Fibroblast of lung (primary cell): ENCODE measurements at places on chromosomes 11 and 22.

- no peak for DNase-seq
Measured at GRCh38 chr22:25827415-25827814, 85.4 kb downstream of the MYO18B start.

- no peak for DNase-seq
Measured at GRCh38 chr11:119027561-119028345, 2.9 kb downstream of the SLC37A4 start.

DNA sequence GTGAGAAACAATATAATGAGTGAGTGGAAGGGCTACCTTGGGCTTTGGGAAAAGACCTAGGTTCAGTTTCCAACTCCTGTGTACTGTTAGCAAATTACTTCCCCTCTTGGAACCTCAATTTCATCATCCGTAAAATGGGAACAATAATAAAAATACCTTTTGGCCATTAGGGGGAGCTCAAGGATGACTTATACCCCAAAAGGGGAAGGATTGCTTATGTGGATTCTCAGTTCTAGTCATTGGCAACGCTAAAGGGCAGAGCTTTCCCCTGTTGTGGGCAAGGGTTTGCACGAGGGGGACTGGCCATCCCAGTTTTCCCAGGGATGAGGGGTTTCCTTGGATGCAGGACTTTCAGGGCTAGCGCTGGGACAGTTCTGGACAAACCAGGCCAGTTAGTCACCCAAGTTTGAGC lies 3.1 kb upstream of the COMMD9 start:
- DNase-seq: peak; percentile 61

DNA sequence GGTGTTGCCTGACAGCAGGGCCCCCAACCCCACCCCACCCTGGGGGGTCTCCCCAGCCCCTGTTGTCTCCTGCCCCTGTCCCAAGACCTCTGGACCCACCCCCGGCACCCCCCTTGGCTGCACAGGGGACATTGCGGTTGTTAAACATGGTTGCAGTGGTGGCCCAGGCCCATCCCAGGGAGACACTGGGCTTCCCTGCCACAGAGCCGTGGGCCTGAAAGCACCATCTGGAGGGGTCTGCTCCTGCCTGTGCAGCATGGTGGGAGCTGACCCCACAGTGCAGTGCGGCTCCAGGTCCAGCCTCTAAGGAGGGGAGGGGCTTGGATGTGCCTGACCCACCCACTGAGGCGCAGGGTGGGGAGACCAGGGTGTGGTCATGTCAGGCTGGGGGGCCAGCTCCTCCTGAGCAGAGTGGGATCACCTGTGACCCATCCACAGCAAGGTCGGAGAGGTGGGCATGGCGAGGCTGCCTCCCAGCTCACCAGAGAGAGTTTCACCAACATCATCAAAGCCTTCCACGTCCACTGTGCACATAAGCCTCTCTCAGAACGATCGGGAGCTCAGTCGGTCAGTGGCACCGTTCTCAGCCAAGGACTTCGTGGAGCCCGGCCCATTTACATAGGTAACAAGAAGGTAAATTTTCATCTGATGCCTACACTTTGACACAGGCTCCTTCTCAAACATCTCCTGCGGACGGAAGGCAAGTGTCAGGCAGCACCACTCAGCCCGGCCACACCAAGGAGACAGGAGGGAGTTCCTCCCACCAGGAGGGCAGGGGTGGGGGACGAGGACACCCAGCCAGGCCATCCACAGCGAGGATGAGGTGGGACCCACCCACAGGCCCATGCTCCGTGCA lies 201.1 kb downstream of the BRD1 start:
- DNase-seq: no peak

DNA sequence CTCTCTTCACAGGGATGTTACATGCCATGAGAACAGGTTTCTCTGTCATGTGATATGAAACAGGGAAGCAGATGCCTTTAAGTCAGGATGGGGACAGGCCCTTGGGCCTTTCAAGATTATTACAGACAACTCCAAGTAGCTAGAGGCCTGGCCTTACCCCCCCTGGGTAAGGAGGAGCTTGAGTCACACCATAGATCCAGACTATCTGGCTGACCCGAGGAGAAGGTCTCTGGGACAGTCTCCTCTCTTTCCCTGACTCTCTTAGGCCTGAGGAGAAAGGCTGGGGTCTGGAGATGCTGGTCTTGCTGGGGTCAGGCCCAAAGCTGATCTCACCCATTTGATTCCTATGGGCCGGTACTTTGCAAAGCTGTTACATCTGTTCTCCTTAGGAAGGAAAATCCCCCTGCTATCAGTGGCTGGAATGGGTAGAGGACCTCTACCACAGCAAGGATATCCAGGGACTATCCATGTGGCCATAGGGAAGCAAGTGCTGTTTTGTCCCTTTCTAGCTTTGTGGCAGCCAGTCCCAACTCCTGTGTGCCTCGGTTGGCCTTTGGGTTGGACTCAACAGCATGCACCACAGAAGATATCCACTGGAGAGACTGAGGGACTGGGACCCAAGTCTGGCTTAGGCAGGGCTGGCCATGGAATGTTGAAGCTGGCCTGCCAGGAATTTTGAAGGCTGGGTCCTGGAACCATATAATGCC lies 25.2 kb downstream of the RELT start:
- DNase-seq: no peak

GRCh38 chr11:47425611-47426010 lies 628 bp downstream of the PSMC3 start:
- DNase-seq: no peak

DNA sequence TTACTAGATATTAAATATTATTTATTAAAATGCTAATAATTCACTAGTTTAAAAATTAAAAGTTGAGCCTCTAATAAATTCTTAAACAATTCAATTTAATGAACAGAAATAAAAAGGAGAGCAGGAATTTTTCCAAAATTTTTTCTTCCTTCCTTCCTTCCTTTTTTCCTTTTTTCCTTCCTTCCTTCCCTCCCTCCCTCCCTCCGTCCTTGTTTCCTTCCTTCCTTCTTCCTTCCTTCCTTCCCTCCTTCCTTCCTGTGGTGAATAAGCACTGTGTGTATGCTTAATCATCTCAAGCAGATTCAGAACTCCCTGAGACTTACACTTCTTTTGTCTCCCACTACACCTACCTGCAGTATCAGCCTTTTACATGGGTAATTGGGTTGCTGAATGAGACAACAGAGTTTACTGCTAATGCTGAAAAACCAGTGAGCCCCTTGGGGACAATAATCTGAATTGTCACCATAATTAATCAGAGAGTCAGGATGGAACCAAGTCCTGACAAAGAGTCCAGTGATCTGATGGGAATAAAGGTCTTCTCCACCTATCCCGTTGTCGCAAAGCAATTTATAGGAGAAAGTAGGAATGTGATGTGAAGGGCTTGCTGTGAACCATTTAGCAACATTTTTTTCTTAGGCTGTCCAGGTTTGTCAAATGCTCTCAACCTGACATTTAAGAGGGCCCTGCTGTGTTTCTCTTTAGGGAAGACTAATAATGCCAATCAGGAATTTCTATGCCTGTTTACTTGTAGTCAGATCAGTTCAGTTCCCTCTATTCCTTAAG lies 58.1 kb upstream of the CEP295 start:
- no peak for DNase-seq

GRCh38 chr11:134048028-134048427 lies 20.8 kb upstream of the JAM3 start:
- no peak for DNase-seq

DNA sequence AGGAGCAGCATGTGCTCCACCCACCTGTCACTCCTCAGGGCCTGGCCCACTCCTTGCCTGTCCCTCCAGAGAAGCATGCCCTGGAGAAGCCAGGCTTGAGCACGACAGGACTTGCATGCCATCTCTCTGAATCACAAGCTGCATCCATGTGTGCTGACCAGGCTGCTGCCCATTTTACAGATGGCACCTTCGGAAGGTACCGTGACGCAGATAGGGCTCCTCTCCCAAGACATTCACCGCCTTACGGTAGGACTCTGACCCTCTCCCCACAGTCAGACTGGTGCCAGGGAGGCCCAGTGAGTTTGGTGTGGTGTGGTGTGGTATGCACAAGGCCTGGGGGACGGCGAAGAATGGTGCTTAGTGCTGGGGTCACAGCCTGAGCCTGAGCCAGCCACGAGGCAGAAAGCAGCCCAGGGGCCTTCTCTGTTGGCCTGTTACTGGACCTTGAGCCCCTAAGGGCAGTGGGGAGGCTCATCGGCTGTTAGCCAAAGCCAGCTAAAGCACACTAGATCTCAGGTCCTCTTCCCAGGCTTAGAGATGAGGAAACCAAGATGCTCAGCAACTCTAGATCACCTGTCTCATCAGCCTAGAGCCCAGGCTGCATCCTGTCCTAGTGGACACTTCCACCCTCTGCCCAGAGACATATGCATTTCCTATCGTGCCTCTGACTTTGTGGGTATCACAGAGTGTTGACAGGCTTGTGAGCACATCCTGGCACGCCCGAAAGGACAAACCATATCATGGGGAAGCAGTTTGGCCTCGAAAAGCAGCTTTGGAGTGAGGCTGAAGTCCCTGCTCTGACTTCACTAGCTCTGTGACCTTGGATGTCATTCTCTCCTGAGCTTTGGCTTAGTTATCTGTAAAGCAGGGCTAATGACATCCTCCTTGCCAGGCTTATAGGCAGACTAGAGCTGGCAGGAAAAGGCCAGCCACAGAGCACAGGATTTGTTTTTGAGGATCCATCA lies 17.8 kb downstream of the CYB5R2 start:
- no peak for DNase-seq

- DNase-seq: no peak
Measured at GRCh38 chr11:127926721-127927120, 660.6 kb downstream of the ETS1 start.

GRCh38 chr22:31286360-31287255 lies 5.7 kb downstream of the PIK3IP1 start:
- DNase-seq: no peak

GRCh38 chr11:37177721-37178120 lies 579.7 kb upstream of the RAG2 start:
- DNase-seq: no peak

DNA sequence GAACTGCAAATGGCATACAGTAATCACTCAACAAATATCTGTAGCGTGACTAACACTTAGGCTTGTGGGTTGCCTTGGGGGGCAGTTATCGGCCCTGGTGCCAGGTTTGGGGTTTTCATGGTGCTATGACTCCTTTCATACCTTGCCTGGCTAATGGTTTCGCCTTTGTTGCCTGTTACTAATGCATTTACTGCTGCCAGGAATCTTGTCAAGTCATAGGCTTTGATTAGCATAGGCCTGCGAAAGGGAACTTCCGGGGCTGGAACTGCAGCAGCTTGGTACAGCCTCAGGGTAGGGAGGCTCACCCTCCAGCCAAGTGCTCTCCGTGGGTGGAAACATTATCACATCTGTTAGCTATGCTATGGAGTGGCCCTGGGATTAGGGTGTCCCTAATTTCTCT lies 13.2 kb downstream of the SLC25A18 start:
- DNase-seq: no peak

GRCh38 chr11:70782401-70782913 lies 384.1 kb downstream of the CTTN start:
- DNase-seq: no peak
